ENCODE measurements at places on chromosomes 5 and 9.

DNA sequence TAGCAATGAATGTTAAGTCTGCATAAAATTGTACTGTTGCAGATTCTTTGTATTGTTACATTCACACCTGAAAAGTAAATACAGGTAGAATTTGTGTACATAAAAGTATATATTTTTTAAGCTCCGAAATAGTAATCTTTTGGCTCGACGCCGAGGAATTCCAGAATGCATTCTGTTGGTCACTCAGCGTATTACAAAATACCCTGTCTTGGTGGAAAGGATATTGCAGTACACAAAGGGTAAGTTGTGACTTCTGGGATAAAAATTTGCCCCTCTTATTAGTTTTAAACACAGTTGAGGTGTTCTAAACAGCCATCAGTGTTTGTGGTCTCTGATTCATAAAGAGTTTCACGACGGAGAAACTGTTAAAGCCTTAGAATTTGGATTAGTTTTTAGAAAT is 257.6 kb downstream of the ARHGEF28 start:
- no peak for DNase-seq

GRCh38 chr5:124745928-124746915 is at the start of gene ZNF608:
Gene ZNF608 (minus strand): TSS chr5:124746639. CDS start chr5:124744989, 1,650 bp downstream.
- DNase-seq: peak; percentile 29

GRCh38 chr9:83285445-83286225 is 222.7 kb upstream of the RASEF start:
- DNase-seq: no peak

GRCh38 chr5:109022056-109022455 is 274.4 kb downstream of the FER start:
- DNase-seq: no peak

Measured in transverse colon (tissue), 4 donors.